ENCODE measurements at places on chromosomes 13 and 19. TPM values are rescaled to one million over a fixed set of nuclear protein-coding genes. Genes with fewer than 3 reads are reported as not detected.

DNA sequence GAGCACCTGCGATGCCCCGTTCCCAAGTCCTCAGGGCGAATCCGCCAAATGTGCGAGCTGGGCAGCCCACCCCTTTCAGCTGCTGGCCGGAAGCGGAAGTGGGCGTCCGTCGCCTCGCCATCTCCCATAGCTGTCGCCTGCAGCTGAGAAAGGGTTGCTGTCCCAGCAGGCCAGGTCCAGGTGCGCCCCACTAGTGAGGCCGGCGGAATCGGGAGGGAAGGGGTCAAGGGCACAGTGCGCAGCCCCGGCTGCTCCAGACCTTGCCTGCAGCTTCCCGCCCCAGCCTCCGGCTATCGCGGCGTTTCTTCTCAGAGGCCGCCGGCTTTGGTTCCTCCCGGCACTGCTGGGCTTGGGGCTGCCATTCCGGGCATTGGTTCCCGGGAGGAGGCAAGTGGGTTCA lies at the start of gene ZNF177:
TSS of gene ZNF177 (plus strand) at position 109 of the 400 bp plus-strand sequence. CDS start 15,299 bp downstream, outside the sequence.
- DNase-seq, result no peak

The ZNF837 gene
- total RNA-seq, result not detected

The SYNGR4 gene
- total RNA-seq, result not detected

DNA sequence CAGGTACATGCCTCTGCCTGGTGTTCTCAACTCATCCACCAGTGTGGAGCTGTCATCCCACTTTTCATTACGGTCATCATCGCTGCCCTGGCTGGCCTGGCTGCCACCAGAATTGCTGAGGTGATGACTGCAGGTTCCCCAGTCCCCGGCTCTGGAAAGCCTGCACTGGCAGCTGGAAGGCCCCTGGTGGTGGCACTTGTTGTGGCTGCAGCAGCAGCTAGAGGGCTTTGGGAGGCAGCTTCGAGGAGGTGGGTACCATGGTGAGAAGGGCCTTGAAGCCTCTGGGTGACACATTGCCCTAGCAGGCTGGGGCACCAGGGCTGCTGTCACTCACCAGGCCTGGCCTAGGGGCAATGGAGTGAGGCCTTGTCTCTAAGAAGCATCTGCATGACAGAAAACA lies 25.3 kb upstream of the ZNF14 start:
- no peak for DNase-seq

- DNase-seq, result no peak
Observed at GRCh38 chr19:23118400-23118799, 1.6 kb downstream of the ZNF730 start.

The FXYD7 gene
- total RNA-seq, result not detected

The MBD3L3 gene
- total RNA-seq, result not detected

GRCh38 chr19:33110137-33110910 lies 21.6 kb upstream of the WDR88 start:
- DNase-seq, result no peak

DNA sequence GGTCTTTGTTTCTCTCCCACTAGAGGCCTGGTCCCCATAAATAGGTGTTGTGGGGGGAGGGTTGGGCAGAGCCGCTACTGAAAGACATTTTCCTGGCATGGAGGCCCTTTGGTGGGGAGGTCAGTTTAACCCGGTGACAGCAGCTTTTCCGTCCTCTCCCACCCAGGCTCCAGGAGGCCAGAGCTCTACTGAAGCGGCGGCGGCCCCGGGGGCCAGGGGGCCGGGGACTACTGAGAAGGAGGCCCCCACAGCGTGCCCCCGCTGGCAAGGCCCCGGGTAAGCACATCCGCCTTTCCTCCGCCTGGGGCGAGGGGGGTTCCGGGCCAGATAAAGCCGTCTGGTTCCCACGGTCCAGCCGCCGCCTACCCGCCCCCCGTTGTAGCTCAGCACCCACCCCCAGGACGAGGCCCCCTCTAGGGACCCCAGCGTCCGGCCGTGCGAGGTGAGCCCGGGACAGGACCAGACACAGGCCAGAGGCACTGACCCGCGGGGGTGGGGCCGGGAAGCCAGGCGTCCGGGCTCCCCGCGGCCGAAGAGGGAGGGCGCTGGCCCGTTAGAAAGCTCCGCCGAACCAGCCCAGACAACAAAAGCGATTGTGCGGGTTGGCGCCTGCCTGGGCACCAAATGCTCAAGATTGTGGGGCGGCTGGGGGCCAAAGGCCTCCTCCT lies 1.1 kb upstream of the LTBP4 start:
- DNase-seq, result no peak

The NFIX gene
- 76.5 TPM for total RNA-seq

DNA sequence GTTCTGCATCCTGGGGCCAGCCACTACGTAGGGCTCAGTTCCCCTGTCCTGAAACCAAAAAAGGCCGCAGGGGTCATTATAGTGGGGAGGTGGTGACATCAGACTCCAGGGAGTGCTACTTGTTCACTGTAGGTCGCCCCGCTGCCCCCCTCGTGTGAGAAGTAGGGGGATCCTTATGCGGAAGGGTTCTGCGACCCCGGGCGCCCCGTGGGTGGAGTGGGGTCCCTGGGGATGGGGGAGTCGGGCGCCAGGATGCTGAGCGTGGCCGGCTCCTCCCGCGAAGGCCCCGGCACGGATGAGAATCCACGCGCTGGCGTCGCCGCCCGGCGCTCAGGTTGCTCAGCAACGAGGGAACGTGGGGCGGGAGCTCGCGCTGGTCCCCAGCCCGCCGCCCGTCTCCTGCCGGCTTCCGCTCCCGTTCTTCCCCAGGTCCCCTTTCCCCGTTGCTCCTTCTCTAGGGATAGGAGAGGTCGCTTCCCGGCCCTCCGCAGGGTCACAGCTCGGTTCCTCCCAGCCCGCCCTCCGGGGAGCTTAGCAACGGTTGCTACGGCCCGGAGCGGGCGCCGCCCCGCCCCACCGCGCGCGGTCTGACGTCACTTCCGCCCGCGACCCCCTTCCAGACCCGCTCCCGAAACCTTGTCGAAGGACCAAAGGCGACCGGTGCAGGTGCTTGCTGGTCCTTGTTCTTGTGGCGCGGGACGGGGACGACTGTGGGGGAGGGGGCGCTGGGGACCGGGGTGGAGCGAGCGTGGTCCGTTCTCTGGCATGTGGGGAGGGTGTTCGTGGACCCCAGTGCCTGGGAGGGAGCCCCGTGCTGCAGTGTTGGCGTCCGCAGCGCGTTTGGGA lies at the start of gene NAT14:
TSS of gene NAT14 (plus strand) at position 596 of the 846 bp plus-strand sequence. CDS start 521 bp downstream, outside the sequence.
- DNase-seq, result no peak

DNA sequence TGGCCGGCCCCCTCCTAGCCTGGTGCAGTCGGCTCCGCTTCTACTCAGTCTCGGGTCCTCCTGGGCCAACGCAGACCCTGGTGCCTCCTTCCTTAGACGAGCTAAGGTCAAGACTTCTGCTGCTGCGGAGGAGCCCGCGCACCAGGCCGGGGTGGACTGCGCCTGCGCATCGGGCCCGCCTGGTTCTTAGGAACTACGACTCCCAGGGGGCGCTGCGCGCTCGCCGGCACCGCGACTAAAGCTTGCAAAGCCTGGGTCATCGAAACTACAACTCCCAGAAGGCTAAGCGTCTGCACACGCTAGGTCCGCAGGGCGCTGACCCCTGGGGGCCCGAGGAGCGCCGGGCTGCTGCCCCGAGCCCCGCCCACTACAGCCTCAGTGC lies at the start of gene ZNF835:
TSS of gene ZNF835 (minus strand) at position 145 of the 382 bp plus-strand sequence. CDS start 6,559 bp downstream, outside the sequence.
- DNase-seq, result peak; percentile 94

The SH2D3A gene
- total RNA-seq, result not detected

GRCh38 chr19:42233106-42233505 lies 9.3 kb downstream of the GSK3A start:
- no peak for DNase-seq

- DNase-seq, result no peak
Observed at GRCh38 chr19:46407856-46408663, 5.3 kb downstream of the CCDC8 start.
